Stimulated activated CD8-positive, alpha-beta memory T cell treated with anti-CD3 and anti-CD28 coated beads, Interleukin-4, amount 100 ng/mL, for 1 hour (primary cell): ENCODE measurements at places on chromosomes 4 and X.

- no peak for DNase-seq
Observed at GRCh38 chr4:143241892-143242291, 57.2 kb downstream of the USP38 start.

- DNase-seq = no peak
Observed at GRCh38 chr4:101217353-101218031, 129.8 kb downstream of the PPP3CA start.

- no peak for DNase-seq
Observed at GRCh38 chr4:98166025-98166730, 22.9 kb upstream of the STPG2 start.

DNA sequence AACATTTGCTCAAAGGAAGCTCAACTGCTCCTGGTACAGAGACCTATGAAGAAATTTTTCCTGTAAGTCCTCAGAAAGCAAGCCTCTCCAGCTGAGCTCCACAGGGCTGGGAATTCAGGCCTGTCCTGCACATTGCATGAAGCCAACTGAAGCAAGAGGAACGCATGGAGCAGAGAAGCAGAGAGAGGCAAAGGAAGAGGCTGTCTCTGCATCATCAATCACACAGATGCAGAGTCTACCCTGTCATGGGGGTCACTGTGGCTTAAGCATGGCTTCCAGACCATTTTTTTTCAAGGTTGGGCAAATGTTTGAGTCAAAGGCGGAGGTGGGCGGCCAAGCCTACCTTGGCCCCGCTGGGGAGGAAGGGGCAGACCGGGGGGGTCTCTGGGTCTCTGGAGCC lies 110.3 kb upstream of the MSX1 start:
- DNase-seq = no peak

DNA sequence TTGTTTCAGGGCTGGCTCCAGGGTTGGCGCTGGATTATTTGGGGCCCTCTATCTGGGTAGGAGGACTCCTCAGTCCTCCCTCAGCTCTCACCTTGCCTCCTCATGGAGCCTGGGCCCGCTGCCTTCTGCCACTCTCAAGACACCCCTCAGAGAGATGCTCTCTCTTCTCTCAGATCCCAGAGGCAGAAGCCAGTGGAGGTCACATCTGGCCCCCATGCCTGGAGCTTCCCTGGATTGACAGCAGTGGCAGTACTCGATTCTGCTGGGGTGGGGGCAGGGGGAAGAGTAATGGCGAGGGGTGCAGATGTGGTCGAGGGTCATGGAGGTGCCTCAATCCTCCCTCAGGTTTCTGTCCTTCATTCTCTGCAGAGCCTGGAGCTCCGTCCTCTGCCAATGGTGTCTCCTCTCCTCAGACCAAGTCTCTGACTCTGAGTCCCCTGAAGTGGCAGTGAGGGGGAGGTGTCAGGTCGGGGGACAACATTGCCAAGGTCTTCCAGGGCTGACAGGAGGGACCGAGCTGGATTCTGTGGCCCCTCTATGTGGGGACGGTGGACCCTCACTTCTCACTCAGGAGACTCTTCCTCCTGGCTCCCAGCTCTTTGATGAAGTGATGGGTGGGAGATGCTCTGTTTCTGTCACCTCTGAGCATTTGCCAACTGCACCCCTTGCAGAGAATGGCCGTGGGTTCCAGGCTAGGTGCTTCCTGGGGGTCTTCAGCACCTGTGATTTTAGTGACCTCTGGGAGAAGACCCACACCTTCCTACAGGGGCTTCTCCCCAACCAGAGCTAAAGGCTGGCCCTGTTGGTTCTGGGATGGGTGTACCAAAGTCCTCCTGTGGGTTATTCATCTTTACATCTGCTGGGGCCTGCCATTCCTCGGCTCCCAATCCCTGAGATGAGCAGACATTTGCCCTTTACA lies 10.9 kb upstream of the HSFX1 start:
- DNase-seq = no peak

- no peak for DNase-seq
Observed at GRCh38 chr4:135553213-135553612, 1351.6 kb upstream of the PABPC4L start.

GRCh38 chr4:182492423-182492822 lies 249.2 kb downstream of the TENM3 start:
- no peak for DNase-seq

DNA sequence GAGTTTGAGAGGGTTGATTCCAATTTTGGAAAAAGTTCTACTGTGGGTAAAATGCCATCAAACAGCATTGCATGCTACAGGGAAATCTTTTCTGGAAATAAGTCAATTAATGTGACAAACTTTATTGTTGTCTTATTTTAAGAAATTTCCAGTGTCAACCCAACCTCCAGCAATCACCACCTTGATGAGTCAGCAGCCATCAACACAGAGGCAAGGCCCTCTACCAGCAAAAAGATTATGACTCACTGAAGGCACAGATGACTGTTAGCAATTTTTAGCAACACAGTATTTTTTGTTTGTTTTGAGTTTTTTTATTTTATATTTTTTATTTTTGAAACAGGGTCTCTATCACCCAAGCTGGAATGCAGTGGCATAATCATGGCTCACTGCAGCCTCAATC lies 165.4 kb upstream of the C1QTNF7 start:
- DNase-seq = no peak

- no peak for DNase-seq
Observed at GRCh38 chr4:138696058-138696457, 319.5 kb upstream of the NOCT start.

DNA sequence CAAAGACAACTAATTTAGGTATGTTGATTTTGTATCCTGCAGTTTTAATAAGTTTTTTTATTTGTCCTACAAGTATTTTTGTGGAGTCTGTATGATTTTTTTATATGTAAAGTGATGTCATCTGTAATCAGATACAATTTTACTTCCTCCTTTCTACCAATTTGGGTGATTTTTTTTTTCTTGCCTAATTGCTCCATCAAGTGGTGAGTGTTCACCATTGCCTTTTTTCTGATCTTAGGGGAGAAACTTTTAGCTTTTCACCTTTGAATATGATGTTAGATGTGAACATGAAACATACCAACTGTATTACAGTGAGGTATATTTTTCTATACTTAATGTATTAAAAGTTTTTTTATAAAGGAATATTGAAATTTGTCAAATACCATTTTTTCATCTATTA lies 362.3 kb downstream of the PABPC4L start:
- no peak for DNase-seq
